Stimulated activated CD8-positive, alpha-beta memory T cell treated with anti-CD3 and anti-CD28 coated beads, Interleukin-7, amount 100 ng/mL, for 4 hours (primary cell): ENCODE measurements at places on chromosomes 2 and 18.

- DNase-seq, result no peak
These were observed 10.5 kb downstream of the ACTG2 start for GRCh38 chr2:73903313-73903712.

DNA sequence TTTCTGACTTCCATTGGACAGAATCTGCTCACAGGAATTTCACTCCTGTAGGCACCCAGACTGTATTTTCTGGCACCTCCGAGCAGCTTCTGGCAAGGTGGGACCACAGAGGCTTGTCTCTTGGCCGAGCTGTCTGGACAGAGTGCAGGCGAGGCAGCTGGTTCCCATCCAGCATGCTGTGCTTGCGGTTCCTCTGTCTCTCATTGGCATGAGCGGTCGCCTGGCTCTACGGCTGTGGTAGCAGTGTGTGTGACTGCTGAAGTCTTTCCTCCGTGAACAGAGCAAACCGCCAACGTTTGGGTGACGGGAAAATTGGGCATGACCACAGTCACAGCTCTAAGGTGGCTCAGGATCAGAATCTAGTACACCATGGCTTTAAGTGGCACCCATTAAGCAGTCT is 411.7 kb upstream of the NETO1 start:
- DNase-seq, result no peak

DNA sequence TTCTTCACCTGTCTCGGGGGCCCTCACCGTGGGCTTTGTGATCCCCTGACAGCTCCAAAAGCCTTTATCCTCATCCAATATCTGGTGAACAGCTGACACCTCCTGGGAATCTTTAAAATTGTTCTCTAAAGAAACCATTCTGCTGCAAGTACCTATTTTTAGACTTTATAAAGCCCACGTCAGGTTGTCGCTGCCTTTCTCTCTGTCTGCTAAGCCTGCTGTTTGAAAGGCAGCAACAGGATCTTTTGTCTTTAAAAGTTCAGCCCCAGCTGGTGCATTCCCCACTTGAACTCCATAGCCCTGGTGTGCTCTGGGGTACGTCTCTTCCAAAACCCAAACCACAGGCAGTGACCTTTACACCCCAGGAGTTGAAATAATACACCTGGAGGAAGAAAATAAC is 145.0 kb downstream of the NEDD4L start:
- no peak for DNase-seq

GRCh38 chr18:23618862-23619387 is 32.6 kb upstream of the NPC1 start:
- no peak for DNase-seq

- DNase-seq, result no peak
These were observed 100.1 kb upstream of the ALKAL2 start for GRCh38 chr2:387980-388421.

GRCh38 chr2:39434233-39434897 is 2.7 kb downstream of the MAP4K3 start:
- DNase-seq, result no peak

- DNase-seq, result no peak
These were observed 113.2 kb downstream of the SH3BP4 start for GRCh38 chr2:235064976-235065375.

DNA sequence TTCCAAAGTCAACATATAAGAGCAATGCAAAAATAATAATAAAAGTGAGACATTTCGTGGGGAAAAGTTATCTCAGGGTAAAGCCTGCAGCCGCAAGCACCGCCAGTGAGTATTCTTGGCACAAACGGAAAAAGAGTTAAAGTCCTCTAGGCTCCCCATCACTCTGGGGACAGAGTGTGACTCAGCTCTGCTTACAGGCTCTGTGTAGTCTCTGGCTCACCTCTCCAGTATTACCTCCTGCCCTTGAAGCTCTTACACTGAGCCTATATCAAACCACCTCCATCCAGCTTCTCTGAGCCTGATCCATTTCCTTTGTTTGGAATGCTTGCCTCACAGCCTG is 55.5 kb downstream of the MTHFD2 start:
- DNase-seq, result no peak

DNA sequence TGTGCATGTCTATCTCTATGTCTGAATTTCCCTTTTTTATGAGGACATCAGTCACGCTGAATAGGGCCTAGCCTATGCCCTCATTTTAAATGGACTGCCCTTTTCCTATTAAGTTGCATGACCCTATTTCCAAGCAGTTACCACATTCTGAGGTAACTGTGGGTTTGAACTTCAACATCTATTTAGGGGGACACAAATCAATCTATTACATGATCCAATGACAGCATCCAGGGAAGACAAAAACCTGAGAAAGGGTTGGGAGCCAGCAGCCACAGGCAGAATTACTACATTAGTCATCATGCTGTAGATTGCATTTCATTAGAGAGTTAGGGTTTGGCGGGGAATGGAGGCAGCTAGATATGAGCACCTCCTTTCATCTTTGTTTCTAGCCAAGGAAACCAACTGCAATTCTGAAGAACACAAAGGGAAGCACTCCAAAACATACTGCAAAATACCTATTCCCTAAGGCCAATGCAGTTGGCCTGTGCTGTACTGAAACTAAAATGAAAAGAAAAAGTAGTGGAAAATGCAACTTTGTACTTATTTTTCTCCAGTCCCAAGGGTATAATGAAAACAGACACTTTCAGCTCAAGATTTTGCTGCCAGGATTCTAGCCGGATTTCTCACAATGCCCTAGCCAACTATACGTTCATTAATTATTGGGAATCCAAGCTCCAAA is 40.4 kb upstream of the C1D start:
- DNase-seq, result no peak

DNA sequence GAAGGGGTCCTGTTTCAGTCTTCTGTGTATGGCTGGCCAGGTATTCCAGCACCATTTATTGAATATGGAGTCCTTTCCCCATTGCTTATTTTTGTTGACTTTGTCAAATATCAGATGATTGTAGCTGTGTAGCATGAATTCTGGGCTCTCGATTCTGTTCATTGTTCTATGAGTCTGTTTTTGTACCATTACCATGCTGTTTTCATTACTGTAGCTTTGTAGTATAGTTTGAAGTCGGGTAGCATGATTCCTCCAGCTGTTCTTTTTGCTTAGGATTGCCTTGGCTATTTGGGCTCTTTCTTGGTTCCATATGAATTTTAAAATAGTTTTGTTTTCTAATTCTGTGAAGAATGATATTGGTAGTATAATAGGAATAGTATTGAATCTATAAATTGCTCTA is 6.0 kb downstream of the SH3YL1 start:
- DNase-seq, result no peak
